ENCODE measurements at places on chromosomes 3 and 15.

DNA sequence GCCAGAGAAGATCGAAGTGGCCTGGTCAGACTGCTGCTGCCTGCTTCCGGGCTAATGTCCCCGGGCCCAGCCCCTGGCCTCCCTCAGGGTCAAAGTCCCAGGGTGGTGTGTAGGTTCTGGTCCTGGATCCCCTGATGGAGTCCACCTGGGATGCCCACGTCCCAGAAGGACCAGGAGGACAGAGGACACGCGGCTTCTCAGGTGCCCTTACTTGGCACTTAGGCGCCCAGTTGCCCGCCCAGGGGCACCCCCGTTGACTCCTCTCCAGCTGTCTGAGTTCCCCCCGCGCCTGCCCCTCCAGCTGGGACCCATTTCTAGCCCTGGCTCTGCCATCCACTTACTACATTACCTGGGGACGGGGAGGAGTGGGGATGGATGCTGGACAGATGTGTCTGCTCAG, 44.6 kb downstream of the LINGO1 start:
- DNase-seq: no peak

DNA sequence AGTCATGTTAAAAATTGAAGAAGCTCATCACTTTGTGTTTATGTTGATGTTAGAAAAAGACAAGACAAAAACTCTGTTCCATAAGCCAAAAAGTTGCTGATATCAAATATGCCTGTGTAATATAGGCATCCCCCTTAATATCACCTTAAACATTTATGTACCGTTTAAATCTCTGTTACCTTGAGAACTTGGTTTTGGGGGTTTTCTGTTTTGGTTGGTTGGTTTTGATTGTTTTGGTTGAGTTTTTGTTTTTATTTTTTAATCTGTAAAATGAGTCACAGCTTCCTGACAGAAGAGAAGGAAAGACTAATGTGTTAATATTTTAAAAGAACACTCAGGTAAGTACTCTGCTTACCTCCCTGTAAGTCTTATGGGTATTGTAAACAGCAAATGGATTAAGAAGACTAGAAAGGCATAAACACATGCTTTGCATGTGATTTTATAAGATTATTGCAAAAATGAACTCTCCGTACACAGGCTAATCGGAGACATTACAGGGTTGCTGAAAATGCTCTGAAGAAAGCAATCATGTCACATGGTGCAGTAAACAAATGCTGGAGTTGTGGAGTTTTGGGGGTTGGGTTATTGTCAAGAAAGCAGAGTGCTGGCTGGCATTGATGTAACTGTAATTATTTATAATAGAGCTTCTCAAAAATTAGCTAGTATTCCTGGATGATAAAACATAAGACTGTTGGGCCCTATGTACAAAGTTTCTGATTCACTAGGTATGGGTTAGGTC, 69.5 kb upstream of the MBNL1 start:
- no peak for DNase-seq

- no peak for DNase-seq
Measured at GRCh38 chr3:40713795-40714194, 189.0 kb downstream of the ZNF621 start.

GRCh38 chr3:138441742-138442141, 7.3 kb downstream of the ESYT3 start:
- no peak for DNase-seq

DNA sequence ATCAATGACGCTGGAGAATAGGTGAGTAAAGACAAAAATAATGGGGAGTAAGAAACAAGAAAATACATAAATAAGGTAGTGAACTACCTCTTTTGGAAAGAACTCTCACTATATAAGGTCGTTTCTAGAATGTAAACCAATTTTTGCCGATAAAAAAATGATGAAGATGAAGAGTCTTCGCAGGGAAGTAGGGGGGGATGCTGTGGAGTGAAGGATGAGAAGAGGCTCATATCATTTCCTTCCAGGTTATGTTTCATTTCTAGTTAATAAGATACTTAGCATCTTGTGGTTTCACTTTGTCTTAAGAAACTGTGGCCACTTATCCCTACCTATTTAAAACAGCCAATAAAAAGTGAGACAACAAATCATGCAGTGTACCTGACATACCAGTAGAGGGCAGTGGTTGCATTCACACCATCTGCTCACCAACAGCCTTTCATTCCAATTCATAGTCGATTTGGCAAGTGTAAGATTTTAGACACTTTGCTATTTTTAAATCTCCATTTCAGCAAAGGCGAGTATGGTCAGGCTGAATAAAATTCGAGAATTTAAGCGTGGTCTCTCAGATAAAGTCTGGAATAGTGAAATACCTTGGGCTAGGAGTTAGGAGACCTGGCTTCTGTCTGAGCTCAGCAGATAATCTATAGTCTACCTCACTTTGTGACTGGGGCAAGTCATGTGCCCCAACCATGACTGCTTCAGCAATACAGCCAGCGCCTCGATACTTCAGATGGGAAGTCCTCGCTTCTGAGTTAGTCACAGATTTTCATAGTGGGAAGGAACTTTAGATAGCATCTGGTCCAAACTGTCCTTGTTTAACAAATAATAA, 28.9 kb upstream of the ICE2 start:
- no peak for DNase-seq

DNA sequence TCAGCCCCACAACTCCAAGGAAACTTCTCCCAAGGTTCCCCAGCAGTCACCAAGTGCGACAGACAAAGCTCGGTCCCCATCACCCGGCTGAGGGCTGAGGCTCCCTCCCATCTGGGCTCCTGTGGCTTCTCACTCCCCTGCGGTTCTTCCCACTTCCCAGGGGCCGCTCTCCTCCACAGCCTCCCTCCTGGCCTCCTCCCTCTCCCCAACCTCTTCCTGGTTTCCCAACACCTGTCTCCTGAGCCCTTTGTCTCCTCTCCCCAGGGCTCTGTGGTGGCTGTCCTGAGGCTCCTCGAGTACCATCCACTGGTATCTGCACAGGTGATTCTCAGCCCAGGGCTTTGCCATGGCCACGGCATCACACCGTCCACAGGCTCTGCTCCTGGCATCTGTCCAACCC, 113.2 kb upstream of the NSMCE3 start:
- DNase-seq: no peak

- no peak for DNase-seq
Measured at GRCh38 chr3:183411216-183411922, 17.1 kb downstream of the MCF2L2 start.

DNA sequence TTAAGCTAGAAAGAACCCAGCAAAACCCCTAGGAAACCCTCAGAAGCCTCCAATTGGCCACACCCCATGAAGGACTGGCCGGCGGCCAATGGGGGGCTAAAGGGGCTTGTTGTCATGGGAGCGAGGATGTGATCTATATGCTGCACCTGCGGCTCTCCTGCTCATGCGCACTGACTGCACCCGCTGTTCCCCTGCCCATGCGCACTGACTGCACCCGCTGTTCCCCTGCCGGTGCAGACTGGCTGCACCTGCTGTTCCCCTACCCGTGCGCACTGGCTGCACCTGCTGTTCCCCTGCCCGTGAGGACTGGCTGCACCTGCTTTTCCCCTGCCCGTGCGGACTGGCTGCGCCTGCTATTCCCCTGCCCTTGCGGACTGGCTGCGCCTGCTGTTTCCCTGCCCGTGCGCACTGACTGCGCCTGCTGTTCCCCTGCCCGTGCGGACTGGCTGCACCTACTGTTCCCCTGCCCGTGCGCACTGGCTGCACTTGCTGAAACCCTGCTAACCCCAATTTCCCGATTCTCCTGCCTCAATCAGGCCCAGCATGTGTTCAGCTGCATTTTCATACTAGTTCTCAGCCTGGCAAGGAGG, 16.8 kb upstream of the MCCC1 start:
- DNase-seq: peak; percentile 13

GRCh38 chr15:29904757-29905417, 82.6 kb upstream of the TJP1 start:
- DNase-seq: no peak

GRCh38 chr3:138513090-138513843, 78.9 kb downstream of the ESYT3 start:
- DNase-seq: no peak

DNA sequence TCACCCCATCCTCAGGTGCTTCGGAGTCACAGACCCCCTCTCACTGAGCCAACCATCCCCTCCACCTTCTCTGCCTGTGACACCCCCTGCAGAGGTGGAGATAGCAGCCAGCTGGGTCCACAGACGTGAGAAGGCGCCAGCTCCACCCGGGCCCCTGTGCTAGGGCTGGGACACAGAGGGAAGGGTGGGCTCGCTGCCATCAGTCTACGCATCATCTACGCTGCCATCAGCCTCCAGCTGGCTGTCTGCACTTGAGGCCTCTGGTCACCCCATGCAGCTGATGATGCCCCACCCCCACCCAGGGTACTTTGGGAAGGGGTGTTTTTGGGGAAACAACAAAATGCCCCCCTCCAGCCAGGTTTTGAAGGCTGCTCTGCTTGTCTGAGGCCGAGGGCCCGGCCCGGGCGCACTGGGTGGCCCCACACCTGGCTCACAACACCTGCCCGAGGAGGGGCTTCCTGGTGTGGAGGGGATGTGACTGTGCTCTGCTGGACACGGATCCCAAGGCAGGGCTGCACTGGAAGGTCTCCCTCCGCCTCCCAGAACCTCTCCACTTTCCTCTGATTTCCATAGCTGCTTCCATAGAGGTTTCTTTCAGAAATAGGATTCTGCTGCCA, 163.4 kb upstream of the IQSEC1 start:
- DNase-seq: no peak

GRCh38 chr15:64861331-64861730, 19.6 kb downstream of the PLEKHO2 start:
- DNase-seq: no peak

DNA sequence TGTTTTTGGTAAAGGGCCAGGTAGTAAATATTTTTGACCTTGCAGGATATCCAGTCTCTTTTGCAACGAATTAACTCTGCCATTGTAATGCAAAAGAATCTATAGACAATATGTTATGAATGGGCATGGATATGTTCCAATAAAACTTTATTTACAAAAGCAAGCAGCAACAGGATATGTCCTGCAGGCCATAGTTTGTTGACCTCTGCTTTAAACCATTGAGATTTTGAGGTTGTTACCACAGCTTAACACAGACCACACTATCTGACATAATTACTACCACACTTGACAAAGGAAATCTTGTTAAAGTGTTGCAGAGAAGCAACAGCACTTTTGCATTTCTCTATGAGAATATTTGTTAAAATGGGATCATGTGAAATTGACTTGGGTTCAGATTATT, 349.3 kb downstream of the ERC2 start:
- DNase-seq: no peak

- no peak for DNase-seq
Measured at GRCh38 chr3:61237858-61238257, 13.4 kb downstream of the FHIT start.

GRCh38 chr3:120438665-120439370, 12.0 kb downstream of the FSTL1 start:
- no peak for DNase-seq

- no peak for DNase-seq
Measured at GRCh38 chr3:29899021-29899420, 618.1 kb downstream of the RBMS3 start.

DNA sequence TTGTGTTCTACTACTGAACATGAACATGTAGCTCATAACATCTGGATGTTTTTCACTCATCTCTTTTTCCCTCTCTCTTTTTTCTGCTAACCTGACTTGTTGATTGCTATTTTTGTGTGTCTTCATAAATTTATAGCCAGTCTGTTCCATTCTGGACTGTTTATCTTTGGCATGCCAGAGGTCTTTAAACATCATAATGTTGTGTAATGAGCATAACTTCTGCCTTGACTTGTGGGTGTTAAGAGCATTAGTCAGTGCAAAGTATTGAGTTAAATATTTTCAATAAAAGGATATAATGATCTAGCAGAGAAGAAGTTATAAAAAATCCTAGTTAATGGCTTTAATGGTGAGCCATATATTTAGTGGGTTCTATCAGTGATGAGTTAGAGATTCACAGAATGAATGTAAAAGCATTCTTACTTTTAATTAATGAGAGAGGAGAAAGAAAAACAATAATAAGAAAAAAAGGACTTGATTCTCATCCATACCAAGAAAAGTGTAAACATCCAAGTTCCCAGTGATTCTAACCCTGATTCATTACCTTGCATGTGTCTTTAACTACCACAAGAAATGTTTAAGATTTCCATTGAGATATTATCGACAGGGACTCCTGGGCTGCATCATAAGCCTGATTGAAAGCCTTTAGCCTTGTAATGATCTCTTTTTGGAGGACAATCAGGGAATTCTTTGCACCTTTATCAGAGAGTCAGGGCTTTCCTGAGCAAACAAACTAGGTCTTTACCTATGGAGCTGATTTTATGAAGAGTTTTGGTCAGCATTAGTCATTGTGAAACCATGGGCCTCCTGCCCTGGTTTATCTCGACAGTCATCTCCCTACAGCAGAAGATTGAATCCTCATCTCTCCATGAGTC, 22.9 kb downstream of the MITF start:
- no peak for DNase-seq

GRCh38 chr15:43511012-43511885, 6.2 kb upstream of the MAP1A start:
- no peak for DNase-seq

DNA sequence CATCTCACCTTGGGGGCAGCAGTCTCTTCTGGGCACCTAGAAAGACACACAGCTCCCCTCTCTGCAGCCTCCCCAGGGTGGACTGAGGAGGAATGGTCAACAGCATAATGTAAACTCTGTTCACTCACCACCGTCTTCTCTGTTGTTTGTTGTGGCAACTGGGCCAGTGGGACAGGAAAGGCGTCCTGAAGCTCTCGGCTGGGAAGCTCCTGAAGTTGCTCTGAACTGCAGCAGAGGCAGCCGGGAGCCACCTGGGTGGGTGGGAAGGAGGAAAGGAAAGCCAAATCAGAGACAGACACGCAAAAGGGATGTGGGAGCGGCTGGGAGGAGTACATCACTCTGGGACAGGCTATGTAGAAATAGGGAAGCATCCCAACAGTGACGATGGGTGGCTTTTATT, 52.7 kb downstream of the MYLK start:
- DNase-seq: no peak

GRCh38 chr15:94052711-94053110, 178.7 kb upstream of the MCTP2 start:
- DNase-seq: no peak

DNA sequence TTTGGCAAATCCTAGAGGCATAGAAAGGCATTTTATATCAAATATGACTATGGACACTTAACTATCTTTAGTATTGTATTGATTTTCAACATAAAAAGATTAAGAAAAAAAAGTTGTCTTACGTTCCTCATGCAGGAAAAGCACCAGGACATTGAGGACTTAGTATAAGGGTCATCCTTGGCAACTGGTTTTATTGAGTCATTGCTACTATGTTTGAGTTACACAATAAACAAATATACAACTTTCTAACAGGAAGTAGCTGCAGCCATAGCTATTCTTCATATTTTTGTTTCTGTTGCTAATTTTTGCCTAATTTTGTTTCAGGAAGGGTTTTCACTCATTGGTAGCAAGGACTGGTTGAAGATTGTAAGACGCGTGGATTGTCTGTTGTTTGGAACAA, 93.0 kb downstream of the NPTN start:
- no peak for DNase-seq

- no peak for DNase-seq
Measured at GRCh38 chr3:148911592-148911991, 46.5 kb downstream of the CPA3 start.

All from activated T-helper 1 cell treated with anti-CD3 and anti-CD28 coated beads, Interleukin-2, amount 50 U/mL, for 16 hours (primary cell).